LHCN-M2 (cell line): ENCODE measurements at places on chromosomes 12 and 14. TPM values are rescaled to one million over a fixed set of nuclear protein-coding genes. Genes with fewer than 3 reads are reported as not detected.

DNA sequence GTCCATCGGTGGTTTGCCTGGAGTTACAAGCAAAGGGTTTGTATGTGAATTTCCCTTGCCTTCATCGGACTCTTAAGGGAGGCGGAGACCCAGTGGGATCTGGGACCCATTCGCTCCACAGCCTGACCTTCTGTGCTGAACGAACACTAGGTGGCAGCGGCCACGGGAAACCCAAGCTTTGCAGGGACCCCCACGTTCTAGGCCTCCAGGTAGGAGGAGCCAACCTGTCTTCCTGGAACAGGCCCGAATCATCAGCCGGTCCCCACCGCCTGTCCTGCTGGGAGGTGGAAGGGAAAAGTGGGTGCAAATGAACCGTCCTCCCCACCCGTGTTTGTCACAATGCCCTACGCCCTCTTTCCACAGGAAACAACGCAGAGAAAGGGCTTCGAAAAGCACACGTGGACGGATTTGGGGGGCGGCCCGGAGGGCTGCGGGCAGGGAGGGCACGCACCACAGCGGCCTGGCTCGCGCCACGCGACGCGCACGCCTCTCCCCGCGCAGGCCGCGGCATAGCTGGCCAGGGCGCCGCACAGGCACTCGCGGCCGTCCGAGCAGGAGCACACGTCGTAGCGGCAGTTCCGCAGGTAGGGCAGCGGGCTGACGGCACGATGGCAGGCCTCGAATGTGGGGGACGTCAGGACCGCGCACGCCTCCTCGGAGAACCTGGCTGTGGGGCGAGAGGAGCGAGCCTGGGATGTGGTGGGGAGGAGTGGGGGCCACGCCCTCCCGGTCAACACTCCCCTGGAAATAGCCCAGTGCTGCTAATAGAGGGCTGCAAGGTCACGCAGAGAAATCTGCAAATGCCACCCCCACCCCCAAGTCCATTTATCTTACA is 67.8 kb downstream of the VWF start:
- DNase-seq: no peak

GRCh38 chr12:11795913-11796459 is 146.5 kb downstream of the ETV6 start:
- peak; percentile 84 for DNase-seq

GRCh38 chr12:93857279-93857938 is 180.2 kb downstream of the CRADD start:
- peak; percentile 72 for DNase-seq

DNA sequence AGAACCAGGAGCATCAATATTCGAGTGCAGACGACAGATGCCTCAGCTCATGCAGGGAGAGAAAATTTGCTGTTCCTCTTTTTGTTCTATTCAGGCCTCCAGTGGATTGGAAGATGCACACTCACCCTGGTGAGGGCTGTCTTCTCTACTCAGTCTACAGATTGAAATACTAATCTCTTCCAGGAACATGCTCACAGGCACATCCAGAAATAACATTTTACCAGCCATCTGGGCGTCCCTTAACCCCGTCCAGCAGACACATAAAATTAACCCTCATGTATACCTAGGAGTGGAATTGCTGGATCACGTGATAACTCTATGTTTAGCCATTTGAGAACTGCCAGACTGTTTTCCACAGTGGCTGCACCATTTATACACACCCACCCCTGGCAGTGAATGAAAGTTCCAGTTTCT is 4.5 kb upstream of the OAS2 start:
- DNase-seq: no peak

DNA sequence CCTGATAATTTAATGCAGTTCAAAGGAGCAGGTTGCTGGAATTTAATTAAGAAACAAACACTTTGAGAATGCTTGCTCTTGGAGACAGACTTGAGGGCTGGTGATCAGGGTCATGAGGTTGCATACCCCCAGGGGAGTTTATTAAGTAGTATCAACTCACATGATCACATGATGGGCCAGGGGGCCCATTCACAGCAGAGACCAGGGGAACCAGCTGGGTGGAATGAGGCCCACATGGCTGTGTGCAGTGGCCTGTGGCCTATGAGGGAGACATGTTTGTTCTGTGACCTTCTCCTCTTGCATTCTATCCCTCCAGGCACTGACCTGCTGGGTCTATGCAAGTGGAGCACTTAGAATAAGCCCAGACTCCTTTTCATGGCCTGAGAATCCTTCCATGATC is 266.6 kb upstream of the PWP1 start:
- DNase-seq: no peak

- no peak for DNase-seq
Observed at GRCh38 chr12:96522690-96523089, 33.3 kb downstream of the CFAP54 start.

DNA sequence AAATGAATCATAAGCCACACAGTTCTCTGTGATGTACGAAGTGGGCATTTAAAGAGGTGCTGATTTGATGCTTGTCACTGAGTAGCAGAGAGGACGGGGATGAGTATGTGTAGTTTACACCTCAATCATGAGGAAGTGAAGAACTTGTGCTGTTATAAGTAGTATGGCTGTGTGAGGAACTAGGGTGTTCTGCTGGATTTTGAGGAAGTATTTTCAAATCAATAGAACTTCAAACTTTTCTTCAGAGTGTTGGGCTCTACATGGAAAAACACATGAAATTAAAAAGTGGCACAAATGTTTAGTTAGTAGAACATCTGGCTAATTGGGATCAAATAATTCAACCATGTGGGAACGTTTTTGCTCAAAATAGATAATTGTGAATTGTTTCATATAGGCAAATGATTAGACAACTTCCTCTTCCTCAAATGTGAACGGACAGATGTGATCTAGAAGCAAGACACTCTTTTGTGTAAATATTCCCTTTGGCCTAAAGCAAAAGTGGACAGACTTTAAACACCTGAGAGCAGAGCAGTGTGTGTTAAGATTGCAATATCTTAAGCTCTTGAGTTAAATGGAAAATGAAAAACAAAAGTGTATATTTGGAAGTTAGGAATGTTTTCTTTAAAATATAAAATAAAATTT is 168.5 kb downstream of the NAV3 start:
- no peak for DNase-seq

The TAS2R42 gene
- total RNA-seq: not detected in 2 replicates

The SERPINA10 gene
- not detected in 2 replicates for total RNA-seq

The ADIPOR2 gene
- 22.1 and 26.3 TPM in 2 replicates for total RNA-seq

The AICDA gene
- not detected in 2 replicates for total RNA-seq

The TCL1B gene
- total RNA-seq: not detected in 2 replicates

The CHD8 gene
- 49.1 and 50.1 TPM in 2 replicates for total RNA-seq

The MGST1 gene
- 78.8 and 84.2 TPM in 2 replicates for total RNA-seq
